ENCODE measurements at places on chromosomes 12 and 14.

DNA sequence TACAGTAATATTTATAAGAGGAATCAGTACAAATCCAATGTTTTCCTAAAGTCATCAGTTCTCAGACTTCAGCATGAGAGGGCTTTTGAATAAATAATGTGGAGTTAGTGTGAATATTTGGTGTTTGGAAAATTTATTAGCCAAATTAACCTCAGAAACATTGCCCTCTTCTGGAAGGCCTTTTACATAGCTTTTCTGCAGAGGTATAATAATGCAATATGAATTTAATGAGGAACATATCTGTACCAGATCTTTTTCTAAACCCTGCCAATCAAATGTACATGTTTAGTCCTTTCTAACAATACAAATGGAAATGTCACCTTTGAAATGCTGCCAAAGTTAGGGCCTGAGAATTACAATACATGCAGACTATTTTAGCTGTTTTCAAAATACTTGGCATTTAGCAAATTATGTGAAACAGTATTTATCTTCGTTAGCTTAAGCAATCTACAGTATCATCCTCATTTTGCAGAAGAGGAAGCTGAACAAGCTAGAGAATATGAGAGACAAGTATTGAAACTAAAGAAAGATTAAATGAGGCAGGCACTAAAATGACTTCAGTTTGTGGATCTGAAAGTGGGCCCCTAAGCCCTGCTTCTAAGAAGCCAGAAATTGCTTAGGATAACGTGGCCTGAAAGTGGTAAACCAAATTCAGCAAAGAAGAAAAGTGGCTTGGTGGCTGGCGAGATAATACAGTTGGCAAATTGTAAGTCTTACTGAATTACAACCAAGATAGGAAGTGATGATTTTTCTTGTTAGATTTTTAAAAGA is 60.4 kb upstream of the MANSC4 start:
- no peak for DNase-seq

- DNase-seq, result no peak
These were observed 44.6 kb upstream of the GCH1 start for GRCh38 chr14:54947230-54947629.

- DNase-seq, result no peak
These were observed 15.7 kb downstream of the SMAGP start for GRCh38 chr12:51254536-51254935.

DNA sequence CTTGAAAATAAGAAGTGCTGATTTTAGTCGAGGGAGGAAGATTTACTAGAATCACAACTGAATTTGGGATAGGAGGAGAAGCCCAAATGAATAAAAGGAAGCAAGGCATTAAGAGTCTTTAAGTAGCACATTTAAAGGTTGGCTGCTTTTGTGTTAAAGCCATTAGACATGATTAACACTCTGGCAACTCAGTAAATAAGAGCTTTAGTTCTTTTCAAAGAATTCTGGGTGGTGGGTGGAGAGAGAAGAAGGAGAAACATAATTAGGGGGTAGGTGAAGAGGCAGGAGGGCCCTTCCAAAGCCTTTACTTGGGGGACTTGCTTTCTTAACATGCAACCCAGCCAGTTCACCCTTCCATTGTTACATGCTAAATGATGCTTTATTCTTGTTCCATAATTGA is 284.6 kb upstream of the SEL1L start:
- no peak for DNase-seq

- no peak for DNase-seq
These were observed 1.1 kb downstream of the ANO6 start for GRCh38 chr12:45216983-45217485.

DNA sequence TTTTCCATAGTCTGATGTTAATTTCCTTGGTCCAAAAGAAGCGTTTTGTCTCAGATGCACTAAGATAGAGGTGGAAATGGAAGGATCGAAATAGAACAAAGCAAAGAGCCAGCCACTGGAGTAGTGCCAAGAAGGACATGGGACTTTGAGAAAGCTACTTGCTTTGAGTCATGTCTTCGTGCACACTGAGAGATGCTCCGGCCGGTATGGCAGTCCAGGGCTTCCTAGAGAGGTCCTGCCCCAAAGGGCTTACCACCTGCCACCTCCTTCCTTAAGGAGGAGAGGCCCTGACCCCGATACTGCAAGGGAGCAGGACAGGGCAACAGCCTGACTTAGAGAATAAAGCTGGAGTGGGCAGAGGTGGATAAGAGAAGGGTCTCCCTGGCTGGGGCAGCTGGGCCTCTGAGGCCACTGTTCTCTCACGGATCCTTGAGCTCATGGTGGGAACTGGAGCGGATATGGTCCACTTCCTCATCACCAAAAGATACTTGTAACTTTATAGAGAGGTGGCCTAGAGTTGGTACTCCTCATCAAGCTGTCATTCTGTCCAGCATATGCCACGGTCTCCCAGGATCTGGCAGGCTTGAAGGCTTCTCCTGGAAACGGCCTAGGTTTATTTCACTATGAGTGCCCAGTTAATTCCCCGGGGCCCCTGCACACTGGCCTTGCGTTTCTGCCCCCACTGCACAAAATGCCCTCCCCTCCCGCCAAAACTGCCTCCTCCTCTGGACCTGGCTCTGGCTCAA is 57.4 kb downstream of the FOXN3 start:
- no peak for DNase-seq

DNA sequence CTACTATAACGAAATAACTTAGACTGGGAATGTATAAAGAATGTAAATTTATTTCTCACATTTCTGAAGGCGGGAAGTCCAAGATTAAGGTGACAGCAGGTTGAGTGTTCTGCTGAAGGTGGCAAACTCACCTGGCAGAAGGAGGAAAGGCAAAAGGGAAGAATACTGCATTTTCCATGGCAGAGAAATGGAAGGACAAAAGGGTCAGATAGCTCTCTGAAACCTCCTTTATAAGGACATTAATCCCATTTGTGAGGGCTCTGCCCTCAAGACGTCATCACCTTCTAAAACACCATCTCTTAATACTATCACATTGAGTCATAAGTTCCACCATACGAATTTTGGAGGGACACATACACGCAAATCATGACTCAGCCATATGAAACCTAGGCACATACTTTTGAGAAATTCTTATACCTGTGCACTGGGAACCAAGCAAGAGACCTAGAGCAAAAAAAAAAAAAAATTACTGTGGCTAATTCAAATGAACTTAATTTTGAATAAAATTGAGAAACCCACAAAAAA is 1669.3 kb upstream of the FLRT2 start:
- no peak for DNase-seq

DNA sequence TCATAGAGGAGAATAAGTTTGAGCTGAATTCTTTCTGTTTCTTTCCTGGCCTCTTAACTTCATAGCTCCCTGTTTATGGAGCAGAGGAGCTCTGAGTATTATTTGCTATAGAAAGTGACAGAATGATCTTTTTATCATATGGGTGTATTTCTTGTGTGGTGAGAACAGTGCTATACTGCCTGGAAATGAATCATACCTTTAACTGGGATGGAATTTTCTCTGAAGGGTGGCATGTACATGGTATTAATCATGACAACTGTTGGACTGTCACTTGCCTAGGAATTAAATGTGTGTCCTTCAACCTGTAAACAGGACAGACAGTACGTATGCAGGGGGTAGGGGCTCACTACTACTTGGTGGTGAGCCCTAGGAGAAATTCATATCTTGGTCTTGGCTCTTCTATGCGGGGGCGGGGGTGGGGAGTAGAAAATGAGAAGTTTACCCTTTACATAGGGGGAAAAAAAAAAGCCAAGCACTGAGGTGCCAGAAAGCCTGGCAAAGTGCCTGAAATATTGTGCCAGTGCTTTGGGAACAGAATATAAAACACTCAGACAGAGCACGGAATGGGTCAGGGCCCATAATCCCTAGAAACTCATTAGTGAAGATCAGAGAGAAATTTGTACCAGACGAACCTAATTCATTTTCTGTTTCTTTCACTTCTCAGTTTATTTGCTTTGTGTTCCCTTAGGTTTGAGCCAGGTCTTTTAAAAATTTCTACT is 33.8 kb downstream of the ARMH4 start:
- DNase-seq, result no peak

DNA sequence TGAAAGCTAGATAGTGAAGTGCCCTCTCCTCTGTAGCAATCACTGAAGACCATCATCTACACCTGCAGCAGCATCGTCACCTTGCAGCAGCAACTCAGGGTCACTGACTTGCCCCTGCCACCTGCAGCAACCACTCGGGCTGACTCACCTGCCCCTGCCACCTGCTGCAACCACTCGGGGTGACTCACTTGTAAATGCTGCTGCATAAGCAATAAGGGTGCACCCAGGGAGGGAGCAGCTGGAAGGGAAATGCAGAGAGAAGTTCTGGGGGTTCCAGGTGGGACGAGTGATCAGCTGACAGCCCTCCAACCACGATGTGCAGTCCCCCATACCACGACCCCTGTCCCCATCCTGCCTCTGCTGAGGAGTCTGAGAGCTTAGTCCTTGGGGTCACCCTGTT is 357.1 kb upstream of the SFSWAP start:
- DNase-seq, result no peak

DNA sequence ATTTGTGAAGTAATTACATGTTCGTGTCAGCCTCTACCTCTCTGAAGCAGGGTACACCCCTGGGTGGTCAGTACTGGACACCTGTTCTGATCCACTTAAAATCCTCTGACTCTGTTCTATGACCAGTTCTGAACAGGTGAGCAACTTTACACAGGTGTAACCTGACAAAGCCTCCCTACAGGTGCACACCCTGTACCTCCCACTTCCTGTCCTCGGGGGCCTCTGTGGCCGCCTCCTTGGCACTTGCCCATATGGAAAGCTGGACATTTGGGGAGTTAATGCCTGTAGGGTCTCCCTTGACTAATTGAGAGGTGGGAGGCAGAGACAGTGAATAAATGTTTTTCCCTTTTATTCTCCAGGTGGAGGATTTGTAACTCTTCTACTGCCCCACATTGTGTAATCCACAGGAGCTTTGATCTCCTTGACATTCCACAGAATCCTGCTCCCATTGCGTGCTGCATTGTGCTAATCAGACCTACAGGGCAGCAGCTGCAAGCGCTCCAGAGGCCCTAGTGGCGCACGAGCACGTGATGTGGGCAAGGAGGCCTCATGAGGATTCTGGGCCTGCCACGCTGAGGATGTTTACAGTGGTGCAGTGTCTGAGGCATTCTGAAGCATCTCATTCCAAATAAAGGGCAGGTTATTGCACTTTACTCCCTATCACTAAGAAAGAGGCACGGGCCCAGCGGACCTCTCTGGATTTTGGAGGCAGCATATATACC is 45.8 kb upstream of the BATF start:
- DNase-seq, result no peak

DNA sequence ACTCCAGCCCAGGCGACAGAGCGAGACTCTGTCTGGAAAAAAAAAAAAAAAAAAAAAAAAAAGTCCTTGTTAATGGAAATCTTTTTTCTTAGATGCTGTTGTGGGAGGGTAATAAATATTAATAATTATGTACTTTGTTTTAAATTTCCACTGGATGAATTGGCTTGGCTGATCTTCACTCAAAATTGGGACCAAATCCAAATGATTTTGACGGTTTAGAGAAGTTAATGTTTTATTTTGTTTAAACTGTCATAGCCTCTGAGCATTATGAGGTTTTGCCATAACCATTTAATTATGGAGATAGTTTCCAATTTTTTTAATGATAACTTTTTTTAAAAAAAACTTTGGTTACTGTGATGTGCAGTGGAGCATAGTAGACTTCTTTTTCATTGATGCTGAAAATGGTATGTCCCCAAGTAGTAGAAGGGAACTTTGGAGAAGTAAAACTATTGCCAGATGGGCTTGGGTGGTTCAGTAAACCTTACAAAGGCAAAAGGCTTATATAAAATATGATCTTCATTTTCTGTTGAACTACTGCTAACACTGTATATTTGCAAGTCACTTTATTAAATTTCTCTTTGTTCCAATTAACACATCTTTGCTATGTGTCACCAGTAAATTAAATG is 3.9 kb upstream of the PMCH start:
- no peak for DNase-seq

DNA sequence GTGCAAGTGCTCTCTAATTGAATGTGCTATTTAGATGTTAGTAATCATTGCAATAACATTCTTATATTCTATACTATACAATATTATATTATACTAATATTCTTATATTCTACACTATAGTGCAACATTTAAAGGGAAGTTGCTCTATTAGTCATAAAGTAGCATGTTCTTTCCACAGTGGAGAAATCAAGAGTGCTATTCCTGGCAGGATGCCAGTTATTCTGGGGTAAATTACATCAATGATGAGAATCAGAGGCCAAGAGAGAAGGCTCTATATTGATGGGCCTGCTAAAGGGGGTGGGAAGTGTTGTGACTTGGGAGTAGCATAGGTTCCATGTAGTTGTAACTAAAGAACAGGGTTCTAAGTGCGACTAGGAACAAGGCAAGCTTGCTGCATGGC is 121.5 kb downstream of the SLC15A5 start:
- no peak for DNase-seq

DNA sequence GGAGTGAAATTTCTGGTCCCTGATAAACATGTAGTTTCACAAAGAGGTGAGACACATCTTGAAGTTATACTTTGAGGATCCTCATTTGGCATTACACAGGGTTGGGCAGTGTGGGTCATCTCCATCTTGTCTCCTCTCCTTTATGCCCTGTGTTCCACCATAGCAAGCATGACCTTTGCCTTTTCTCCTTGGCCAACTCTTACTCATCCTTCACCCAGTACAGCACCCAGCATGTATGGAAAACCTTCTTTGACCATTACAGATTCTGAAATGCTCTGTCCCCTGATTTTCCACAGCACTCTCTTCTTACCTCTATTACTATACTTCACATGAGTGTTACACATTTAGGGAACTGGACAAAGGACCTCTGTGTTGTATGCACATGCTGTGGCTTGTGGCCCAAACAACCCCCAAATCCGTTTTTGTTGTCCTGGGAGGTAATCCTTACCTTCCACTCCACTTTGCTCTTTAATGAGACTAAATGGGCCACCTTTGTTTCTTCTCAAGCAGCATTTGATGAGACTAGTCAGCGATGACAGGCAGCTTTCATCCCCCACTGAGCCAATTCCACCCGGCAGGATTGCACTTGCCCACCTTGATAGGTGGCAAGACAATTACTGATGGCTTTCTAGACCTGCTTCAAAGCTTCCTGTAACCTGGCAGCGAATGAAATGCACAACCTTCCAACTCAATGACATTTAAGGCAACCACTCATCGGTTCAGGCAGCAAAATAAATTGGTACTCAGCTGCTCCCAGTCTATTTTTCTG is 163.5 kb downstream of the MON2 start:
- DNase-seq, result no peak

GRCh38 chr14:61577506-61577931 is 117.8 kb upstream of the HIF1A start:
- DNase-seq, result no peak

- DNase-seq, result no peak
These were observed 112.2 kb upstream of the FKBP4 start for GRCh38 chr12:2682296-2683251.

- DNase-seq, result no peak
These were observed 59.7 kb upstream of the ARID2 start for GRCh38 chr12:45669792-45670191.

GRCh38 chr14:76995279-76996035 is 33.1 kb downstream of the IRF2BPL start:
- DNase-seq, result no peak

DNA sequence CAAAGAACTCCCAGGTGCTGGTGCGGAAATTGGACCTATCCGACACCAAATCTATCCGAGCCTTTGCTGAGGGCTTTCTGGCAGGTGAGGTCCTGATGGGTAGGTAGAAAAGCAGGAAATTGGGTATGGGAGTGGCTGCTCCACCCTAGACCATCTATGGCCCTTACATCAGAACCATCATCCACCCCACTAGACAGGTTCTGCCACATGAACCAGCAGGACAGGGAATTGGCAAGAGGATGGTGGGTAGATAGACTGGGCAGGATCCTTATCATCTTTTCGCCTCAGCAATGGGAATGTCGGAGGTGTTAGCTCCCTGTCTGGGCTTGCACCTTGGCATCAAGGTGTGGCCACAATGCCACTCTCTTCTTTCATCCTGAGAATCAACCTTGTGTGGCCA is 23.5 kb downstream of the RDH12 start:
- no peak for DNase-seq
